ENCODE measurements at places on chromosomes 16 and 17.

GRCh38 chr16:3687021-3687420 lies 30.3 kb downstream of the TRAP1 start:
- no peak for DNase-seq

DNA sequence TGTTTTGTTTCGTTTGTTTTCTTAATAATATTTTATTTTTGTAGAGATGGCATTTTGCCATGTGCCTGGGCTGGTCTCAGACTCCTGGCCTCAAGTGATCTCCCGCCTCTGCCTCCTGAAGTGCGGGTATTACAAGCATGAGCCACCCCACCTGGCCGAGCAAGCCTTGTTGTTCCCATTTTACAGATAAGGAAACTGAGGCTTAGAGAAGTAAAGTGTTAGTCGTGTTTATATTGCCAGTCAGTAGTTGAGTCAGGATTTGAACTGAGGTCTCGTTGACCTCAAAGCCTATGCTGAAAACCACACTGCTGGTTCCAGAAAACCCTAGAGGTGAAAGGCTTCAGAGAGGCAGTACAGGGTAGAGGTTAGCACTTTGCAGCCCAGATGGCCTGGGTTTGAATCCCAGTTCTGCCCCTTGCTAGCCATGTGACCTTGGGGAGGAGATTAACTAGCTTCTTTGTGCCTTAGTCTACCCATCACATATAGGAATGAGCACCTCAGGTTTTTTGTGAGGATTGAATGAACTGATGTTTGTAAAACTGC lies 102.0 kb downstream of the ABCC6 start:
- DNase-seq: no peak

- no peak for DNase-seq
These were observed 52.1 kb downstream of the COPRS start for GRCh38 chr17:31806921-31807320.

DNA sequence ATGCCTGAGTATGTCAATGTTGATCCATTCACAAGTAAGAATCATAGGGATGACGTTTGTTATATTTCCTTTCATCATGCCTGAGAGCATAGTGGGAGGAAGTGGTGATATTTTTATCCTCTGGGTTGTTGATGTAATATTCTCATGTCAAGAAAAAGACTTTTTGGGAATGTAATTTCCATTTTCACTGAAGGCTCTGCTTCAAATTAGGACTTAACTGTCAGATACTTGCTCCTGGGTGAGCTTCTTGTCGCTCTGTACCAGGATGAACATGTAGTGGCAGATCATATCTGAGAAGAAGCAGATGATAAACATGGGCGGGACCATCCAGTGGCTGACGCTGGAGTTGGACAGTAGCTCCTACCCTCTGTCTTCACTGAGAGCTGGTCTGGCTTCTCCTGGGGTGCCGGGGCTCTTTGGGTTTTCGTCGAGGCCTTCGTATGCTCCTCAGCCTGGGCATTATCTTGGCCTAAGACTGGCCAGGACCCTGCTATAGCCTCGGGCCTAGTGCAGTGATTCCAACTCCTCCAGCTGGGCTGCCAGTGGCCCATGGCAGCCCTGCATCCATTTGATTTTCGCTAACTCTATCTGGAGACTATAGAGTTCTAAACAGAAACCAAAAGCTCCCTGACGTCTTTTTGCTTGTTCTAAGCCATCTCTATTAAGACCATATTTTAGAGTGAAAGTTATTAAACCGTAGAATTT lies 19.7 kb downstream of the CYB5B start:
- DNase-seq: no peak

DNA sequence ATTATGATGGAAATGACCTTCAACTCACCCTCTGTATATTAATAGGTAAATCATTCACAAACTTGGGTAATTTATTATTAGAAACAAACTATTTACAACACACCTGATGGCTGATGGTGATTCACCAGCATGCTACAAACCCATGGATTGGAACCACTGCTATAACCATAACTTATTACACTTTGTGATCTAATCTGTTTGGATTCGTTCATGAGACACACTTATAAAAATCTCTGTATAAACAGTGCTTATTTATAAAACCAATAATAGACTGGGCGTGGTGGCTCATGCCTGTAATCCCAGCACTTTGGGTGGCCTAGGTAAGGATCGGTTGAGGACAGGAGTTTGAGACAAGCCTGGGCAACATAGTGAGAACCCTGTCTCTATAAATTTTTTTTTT lies 16.0 kb downstream of the SMIM36 start:
- DNase-seq: peak; percentile 68

DNA sequence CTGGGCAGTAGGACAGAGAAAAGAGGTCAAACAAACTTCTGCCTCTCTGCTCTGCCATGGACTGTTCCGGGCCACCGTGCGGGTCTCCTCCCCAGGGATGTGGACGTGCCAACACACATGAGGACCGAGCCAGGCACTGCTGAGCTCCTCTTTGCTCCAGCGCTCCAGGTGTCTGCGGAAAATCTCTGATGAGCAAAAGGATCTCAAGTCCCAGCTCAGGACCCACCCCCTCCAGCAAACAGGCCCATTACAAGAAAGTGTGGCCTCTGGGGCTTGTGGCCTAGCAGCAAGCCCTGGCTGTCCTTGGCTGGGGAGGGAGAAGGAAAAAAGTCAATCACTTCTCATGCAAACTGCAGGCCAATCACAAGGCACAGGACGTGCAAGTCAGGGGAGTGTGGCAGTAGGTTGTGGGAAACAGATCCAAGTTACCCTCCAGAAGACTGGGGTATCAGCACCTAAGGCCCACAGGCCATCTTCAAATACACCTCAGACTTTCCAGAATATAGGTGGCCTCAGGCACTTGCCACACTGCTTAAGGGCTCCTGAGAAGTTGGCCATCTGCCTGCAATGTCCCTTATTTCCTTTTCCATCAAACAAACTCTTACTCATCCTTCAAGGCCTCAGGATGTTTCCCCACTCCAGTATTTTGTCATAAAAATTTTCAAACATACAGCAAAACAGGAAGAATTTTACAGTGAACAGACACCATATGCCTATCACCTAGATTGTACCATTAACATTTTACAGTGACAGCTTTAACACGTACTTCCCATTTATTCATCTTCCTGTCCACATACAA lies 36.0 kb upstream of the SREBF1 start:
- no peak for DNase-seq

- no peak for DNase-seq
These were observed 540.8 kb upstream of the HSBP1 start for GRCh38 chr16:83266848-83267553.

GRCh38 chr17:31050948-31051347 lies 43.8 kb upstream of the NF1 start:
- no peak for DNase-seq

- no peak for DNase-seq
These were observed at the start of gene HSF5 for GRCh38 chr17:58487589-58488427. Gene HSF5, minus strand, starts transcription at chr17:58488408. Its CDS starts 134 bp downstream, at chr17:58488274.

- DNase-seq: no peak
These were observed 1.9 kb upstream of the CASKIN1 start for GRCh38 chr16:2198283-2198682.

GRCh38 chr16:85015481-85016187 lies 4.3 kb upstream of the ZDHHC7 start:
- no peak for DNase-seq

GRCh38 chr16:29651774-29652349 lies 11.2 kb upstream of the SPN start:
- no peak for DNase-seq

GRCh38 chr16:6016530-6017184 lies 919.1 kb upstream of the EEF2KMT start:
- peak; percentile 64 for DNase-seq

GRCh38 chr16:68086336-68086841 lies 1.2 kb downstream of the NFATC3 start:
- peak; percentile 57 for DNase-seq

GRCh38 chr17:69592692-69593350 lies 178.3 kb downstream of the MAP2K6 start:
- DNase-seq: no peak

GRCh38 chr17:78645421-78646295 lies 68.5 kb upstream of the DNAH17 start:
- DNase-seq: no peak

DNA sequence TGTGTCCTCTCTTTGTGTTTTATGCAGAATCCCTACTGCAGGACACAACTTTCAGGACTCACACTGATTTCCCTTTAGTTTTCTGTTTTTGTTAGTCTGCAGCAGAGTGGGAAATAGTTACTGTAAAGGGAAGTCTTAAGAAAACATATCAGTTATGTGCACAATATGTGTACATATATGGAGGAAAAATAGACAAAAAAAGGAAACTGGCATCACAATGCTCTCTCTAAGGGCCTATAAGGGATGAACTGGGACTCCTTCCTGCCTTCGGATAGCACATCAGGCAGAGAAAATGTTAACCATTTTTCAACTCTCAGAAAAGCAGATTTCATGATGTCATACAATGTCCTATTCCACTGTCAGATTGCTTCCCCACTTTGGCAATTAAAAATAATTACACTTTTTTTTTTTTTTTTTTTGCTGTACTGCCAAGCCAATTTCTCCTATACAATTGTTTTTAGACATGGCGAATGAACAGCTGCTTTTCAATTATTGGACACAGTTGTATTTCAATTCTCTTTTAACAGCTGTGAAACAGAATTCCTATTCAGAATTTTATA lies 112.5 kb upstream of the KCNJ16 start:
- DNase-seq: no peak

DNA sequence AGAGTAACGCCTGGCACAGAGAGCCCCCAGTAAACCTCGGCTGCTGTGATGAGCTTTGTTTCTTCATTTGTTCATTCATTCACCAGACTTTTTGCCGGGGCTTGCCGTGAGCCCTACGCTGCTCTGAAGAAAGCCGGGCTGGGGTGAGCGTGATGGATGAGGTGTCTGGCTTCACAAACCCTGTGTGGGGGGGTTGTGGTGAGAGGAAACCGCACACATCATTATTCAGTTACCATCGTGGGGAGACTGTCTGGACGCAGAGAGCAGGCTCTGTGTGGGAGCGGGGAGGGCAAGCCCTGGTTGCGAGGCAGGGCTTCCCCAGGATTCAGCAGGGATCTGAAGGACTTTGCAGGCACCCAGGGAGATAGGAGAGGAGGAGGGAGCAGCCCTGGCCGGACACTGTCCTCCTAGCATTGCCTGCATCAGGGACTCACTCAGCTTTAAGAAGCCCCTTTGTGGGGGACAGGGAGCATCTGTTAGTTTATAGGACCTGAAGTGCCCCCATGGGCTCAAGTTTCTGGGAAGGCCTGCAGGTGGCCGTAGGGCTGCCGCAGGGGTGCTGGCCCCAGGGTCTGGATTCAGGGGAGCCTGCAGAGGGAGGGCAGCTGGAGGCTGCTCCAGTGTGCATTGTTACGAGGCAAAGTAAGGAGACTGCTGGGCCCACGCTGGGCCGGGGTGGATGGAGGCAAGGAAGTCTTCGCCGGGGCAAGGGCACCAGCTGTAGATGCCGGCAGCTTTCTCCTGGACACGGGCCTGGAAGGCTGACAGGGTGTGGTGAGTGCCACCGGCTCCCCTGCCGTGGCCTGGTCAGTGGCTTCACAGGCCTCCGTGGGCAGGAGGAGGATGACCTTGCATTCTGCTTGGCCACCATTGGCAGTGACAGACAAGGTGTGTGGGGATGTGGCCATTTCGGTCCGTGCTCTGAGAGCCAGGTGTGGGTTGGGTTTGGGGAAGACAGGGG lies 334.5 kb downstream of the SEC14L1 start:
- no peak for DNase-seq

DNA sequence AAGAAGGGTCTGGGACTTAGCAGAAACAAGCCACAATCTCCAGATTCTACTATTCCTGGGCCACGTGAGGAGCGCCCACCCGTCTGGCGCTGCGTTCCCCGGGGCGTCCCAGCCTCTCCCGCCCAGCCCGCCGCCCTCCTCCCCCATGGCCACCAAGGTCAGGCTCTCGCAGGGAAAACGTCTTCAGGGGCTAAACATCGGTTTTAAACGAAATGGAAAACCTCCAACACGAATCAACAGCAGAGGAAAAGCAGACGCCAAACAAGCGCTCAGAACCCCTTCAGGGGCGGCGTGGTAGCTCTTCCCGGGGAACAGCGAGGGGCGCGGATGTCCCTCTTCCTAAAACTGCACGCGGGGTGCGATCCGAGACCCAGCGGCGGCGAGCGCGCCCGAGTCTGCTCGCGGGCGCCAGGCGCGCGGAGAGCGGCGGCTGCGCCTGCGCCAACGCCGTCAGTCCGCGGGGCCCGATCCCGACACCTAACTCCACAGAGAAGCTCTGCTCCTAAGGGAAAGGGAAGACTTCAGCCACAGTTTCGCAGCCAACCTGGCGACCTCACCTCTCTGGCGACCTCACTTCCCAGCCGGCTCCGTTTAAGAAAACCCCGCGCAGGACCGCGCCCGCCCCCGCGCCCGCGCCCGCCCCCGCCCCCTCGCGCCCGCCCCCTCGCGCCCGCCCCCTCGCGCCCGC lies 505 bp upstream of the COG1 start:
- DNase-seq: peak; percentile 76

DNA sequence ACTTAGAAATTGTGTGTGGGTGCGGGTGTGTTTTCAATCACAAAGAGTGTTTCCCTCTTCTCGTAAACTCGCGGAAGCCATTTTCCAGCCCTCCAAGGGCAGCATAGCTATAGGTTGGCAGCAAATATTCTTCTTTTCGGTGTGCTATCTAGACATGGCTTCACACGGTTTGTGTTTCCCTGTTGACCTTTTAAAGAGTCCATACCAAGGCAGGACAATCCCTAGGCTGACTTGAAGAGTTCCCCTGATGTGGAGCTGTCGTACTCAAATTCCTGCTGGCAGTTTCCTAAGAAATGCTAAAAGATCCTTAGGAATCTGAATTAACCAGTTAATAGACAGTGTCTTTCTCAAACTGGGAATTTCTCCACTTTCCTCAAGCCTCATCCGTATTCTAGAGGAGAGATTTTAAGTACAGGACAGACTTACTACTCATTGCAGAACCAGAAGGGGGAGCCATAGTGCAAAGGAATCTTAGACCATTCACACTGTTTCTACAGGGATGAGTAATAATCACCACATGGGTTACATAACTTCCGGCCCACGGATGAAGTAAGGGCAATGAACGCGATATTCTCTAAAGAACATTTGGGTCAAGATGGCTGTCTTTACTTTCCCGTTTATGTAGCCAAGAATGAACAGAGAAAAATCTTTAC lies 288.6 kb upstream of the ELAC2 start:
- peak; percentile 53 for DNase-seq

GRCh38 chr17:81040791-81041337 lies 5.9 kb downstream of the BAIAP2 start:
- peak; percentile 34 for DNase-seq

GRCh38 chr16:47584464-47585225 lies 123.5 kb downstream of the PHKB start:
- no peak for DNase-seq

GRCh38 chr17:75153780-75154194 lies 525 bp downstream of the JPT1 start:
- no peak for DNase-seq

- no peak for DNase-seq
These were observed 1.5 kb downstream of the MAP1LC3B start for GRCh38 chr16:87393680-87394055.
